DMS79 treated with DMSO at 0.1 percent for 48 hours (cell line): ENCODE measurements at places on chromosomes 2 and 18.

DNA sequence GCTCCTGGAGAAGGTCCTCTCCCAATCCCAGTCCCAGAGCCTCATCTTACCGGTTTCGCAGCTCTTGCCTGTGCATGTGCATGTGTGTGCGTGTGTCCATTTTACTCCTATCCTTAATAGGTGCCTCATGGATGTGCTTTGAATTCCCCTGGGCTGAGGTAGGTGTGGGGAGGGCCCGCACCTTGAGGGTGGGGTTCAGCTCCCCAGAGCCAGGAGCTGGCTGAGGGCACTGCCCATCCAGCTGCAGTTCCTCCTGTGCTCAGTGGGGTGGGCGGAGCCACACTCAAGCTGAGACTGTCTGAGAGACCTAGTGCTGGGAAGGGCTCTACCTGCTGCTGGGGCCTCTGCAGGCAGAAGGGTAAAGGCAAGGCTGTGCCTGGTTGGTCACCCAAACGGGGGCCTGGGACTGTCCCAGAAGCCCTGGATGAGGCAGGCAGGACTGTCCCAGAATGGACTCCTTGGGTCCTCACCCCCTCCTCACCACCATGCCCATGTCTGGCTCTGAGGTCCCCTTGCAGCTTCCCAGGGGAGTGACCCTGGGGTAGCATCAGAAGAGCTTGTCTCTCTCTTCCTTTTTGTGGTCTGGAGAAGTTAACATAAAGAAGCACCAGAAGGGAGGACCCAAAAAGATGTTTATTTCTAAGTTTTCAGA, 8.9 kb downstream of the GDF7 start:
- DNase-seq = no peak

GRCh38 chr2:209086761-209087160, 337.1 kb upstream of the MAP2 start:
- no peak for DNase-seq

DNA sequence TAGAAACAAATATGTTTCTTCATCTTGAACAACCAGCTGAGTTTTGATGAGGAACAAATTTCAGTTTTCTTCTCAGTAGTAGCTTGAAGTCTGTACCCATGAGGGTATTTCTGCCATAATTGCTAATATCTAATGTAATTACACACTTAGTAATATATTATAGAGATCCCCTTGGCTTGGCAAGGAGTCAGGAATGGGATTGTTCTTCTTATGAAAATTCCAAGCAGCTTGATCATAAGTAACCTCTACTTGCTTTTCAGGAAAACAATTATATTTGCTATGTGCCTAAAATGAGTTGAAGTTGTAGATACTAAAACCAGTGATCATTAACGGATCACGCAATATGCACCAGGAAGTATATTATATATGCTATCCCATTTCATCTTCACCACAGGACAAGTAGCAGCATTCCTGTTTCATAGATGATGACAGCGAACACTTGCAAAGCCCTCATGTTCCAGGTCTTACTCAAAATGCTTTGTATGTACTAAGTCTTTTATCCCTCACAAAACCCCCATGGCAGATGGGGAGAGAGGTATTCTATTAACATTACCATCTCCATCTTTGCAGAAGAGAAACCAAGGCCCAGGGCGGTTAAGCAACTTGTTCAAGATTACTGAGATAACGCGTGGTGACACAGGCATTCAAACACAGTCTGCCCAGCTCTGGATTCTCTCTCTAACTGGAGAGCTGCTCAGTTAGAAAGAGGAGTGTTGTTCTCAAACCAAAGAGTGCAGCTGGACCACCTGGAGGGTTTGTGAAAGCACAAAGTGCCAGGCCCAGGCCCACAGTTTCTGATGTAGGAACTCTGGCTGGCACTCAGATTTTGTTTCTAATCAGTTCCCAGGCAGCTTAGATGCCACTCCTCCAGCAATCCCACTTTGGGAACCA, 21.8 kb upstream of the RGPD4 start:
- no peak for DNase-seq

GRCh38 chr2:147275943-147276342, 568.9 kb upstream of the ACVR2A start:
- no peak for DNase-seq

GRCh38 chr2:138922973-138923563, 142.9 kb upstream of the NXPH2 start:
- no peak for DNase-seq

DNA sequence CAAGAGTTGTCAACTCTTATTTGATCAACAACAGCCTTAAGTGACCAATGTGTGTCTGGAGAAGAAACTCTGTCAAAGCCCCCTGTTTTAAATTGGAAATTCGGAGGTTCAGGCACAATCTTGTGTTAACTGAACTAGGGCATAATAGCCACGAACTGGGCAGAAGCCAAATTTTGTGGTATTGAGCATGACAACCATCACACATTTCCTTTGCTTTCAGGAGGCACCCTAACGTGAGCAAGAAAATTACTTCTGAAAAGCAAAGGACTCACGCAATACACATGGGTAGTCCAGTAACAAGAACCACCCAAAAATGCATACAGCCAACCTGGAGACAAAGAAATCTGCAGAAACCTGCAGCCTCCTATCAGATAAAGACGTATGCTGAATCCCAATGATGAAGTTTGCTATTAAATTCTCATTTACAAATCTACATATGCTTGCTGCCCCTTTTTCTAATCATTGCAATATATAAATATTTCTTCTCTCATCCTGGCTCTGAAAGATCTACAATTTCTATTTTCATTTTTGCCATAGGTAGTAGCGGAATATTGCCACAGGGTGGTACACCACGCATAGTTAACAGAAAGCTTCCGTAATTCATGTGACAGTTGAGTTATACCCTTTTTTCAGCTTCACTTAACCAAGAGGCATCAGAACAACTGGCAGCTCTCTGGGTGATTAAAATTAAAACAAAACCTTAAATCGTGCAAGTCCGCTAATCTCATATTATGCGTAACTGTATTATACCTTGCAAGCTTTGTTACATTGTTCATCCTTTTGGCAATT, 495.8 kb downstream of the NRXN1 start:
- peak; percentile 32 for DNase-seq

GRCh38 chr2:14735696-14736095, 103.2 kb downstream of the LRATD1 start:
- DNase-seq = no peak

DNA sequence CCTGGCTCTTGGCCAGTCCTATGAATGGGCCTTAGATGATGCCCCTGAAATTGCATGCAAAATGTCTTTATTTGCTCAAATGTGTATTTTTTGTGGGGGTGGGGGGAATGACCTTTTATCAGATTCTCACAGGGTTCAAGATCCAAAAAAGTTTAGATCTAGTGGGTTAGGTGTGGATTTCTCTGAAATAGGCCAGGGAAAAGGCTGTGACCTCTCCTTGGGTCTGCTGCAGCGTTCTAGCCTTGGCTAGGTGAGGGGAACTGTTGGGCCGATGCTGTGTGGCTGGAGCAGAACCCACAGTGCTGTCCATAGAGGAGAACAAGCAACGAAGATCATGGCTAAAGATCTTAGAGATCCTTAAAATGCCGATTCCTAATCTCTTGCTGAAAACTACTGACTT, 130.4 kb upstream of the IL1R2 start:
- no peak for DNase-seq

GRCh38 chr18:57220930-57221483, 74.1 kb downstream of the BOD1L2 start:
- DNase-seq = no peak

- no peak for DNase-seq
These were observed 7.6 kb upstream of the COQ10B start for GRCh38 chr2:197445746-197446145.

DNA sequence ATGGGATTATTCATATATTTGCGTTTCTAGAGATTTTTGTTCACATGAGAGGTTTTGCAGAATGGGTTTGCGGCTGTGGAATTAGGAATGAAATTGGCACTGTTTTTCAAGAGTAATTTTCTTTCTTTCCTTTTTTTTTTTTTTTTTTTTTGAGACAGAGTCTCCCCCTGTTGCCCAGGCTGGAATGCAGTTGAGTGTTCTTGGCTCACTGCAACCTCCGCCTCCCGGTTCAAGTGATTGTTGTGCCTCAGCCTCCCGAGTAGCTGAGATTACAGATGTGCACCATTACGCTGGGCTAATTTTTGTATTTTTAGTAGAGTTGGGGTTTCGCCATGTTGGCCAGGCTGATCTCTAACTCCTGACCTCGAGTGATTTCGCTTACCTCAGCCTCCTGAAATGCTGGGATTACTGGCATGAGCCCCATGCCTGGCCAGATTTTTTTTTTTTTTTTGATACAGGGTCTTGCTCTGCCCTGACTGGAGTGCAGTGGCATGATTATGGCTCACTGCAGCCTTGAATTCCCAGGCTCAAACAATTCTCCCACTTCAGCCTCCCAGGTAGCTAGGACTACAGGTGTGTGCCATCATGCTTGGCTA, 65.3 kb downstream of the MIB1 start:
- DNase-seq = no peak

DNA sequence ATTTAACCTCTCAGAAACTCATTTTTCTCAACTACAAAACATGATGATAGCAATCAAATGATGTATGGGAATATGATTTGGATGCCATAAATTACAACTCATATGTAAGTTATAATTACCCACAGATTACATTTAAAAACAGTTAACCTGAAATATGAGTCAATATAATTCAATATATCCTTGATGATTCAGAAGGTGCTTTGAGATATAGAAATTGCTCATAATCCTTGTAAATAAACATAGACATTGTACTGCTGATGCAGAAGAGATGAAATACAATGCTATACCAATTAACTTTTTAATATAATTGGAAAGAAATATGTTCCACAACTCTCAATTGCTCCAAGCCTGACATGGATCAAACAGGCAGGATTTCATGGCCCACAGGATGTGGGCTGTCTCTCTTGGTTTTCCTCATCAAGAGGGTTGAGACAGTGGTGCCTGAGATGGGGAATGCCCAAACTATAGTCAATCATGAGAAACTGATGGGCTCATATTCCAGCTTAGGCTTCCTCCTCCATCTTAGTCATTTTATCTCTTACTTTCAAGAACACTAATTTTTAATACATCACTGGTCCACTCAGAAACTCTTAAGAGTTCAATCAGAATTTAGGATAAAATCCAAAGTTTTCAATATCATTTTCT, 49.4 kb downstream of the NCKAP5 start:
- DNase-seq = no peak

DNA sequence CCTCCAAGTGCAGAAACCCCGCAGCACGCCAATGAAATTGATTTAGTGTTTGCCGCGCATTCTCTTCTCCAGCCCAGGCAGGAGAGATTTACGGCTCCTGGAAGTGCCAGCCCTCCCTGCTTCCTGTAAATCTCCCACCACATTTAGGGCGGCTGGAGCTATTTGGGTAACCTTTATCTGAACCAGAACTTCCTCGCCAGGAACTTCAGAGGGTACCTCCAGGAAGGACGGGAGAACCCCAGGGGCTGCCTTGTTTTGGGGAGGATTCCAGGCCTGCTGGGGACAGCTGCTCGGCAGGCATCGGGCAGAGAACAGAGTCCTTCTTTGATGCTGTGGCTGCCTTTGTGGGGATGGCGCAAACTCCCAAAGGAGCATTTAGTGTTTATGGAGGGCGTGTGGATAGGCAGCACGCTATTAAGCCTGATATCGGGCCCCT, 122.0 kb upstream of the MYCN start:
- DNase-seq = no peak

- peak; percentile 60 for DNase-seq
These were observed 762 bp downstream of the INO80C start for GRCh38 chr18:35497027-35497369.

- DNase-seq = peak; percentile 86
These were observed 449.8 kb downstream of the NRXN1 start for GRCh38 chr2:50582164-50582563.

DNA sequence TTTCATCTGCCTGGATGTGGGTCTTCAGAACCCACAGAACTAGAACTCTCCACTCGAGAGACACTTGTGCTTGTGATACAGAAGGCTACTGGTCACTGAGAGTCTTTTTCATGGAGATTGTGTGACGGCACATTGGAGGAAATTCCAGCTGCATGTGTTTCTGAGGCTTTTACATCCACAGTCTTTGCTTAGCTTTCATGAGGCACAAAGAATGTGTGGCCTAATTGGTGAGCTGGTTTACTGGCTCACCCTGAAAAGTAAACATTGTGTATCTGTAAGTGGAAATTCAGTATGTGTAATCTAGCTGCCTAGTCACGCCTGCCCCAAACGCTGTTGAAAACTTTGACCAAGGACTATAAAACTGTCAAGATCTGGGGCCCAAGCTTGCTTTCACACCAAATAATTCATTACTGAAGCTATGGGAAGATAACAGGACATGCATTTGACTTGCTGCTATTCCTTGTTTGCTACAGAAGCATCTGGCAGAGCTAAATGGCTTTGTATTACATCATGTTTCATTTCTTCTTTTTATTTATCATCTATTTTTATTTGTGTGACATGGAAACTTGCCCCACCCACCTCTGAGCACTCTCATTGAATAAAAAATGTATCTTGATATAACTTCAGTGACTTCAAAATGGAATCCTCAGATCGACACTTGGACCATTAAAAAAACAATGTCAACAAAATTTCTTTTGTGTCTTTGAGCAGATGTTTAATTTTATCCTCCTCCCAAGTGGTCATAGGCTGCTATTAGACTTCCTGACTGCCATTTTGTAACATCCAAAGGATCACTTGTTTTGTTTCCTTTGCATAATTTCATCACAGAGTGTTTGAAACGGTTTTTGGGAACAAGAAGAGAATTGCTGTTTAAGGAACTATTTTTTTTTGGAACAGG, 80.2 kb downstream of the EFEMP1 start:
- DNase-seq = no peak

- no peak for DNase-seq
These were observed 129.6 kb downstream of the PMS1 start for GRCh38 chr2:189913821-189914220.

DNA sequence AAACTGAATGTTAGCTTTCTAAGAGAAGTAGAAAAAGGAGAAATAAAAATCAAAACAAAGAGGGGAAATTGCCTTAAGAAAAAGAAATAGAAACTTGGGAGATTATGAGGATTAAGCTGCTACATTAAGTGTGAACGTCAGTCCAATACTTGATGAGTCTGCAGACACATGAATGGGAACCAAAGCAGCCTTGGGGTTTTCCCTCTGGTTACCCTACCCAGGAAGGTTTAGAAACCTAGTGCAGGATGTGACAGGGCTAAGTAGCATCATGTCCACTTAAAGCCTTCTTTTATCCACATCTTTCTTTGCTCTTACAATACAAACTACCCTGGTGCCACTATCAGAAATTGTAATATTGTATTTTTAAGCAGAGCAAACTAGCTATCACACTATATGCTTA, 22.3 kb downstream of the SLC35F5 start:
- no peak for DNase-seq

DNA sequence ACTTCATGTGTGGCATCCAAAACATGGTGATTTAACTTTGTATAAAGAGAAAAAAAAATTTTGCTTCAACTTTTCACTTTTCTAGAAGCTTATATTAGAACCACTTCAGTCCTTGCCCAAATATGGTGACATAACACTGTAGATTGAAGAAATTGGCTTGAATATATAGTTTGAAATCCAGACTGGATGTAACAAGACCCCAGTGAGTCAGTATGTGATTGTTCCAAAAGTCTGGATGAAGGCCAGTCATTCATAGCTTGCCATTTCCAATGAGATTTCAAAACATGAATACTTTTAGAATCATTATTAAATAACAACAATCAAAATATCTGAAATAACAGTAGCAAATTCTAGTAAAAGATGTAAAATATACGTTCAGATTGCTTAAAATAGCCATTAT, 104.8 kb upstream of the FN1 start:
- no peak for DNase-seq

- no peak for DNase-seq
These were observed 508.1 kb downstream of the ADCYAP1 start for GRCh38 chr18:1412655-1413322.
